T-helper 2 cell treated with Interferon-gamma antibody and Interleukin-4, amounts not matched to agents 5 μg/mL and 100 μg/mL, for 36 hours (primary cell): ENCODE measurements at places on chromosomes 2 and 18.

GRCh38 chr2:174247474-174248186 is 702 bp downstream of the OLA1 start:
- no peak for DNase-seq

- no peak for DNase-seq
Observed at GRCh38 chr2:148534416-148535204, 109.9 kb upstream of the EPC2 start.

- no peak for DNase-seq
Observed at GRCh38 chr2:196369967-196370366, 198.6 kb upstream of the STK17B start.

- no peak for DNase-seq
Observed at GRCh38 chr2:212745359-212745758, 206.8 kb upstream of the ERBB4 start.

- DNase-seq: no peak
Observed at GRCh38 chr2:164275659-164276058, 345.6 kb downstream of the GRB14 start.

DNA sequence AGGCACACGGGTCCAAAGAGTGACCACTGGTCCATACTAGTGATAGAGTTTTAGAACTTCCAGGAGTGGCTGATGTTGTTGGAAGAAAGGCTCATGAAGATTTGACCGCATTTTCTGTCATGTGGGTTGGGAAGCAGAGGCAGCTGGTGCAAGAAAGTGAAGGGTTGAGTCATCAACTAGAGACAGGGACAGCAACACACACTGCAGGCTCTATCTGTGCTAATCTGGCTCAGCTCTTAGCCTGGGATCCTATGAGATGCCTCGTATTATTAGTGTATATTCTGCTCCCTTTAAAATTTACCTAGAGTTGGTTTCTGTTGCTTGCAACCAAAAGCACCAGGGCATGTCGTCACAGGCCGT is 2.5 kb upstream of the SH3RF3 start:
- no peak for DNase-seq

DNA sequence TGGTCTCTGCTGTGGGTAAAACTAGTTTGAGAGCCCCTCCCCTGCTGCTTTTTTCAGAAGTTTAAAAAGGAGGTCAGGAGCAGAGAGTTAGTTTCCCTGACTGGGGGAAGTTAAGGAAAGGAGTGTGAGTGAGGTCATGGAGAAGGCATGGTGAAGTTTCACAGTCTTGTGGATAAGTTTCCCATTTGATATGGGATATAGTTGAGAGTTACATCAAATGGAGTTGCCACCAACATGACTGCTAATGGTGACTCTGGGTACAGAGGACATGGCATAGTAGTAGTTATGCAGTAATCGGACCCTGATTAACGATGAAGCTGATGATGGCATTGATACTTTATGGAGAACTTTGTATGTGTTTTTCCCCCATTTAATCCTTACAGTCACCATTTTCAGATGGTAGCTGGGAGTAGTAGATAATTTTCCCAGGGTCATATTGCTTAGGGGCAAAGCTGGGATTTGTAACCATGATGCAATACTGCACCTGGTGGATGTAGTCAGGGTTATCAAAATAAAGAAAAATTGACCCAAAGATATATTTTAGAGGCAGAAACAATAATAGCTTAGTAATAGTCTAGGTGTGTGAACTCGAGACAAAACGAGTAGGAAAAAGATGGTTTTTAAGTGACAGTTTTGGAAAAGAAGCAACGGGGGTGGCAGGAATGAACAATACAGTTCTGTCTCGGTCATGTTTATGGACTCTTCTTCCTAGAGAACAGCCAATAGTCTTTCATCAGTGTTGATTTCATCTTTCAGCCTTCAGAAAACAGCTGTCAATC is 74.6 kb downstream of the FMNL2 start:
- DNase-seq: no peak
